ENCODE measurements at places on chromosomes 13 and 19.

- H3K4me1 ChIP-seq, result no peaks in the 10 kb centered on the region
- H3K27ac ChIP-seq, result no peak overlapping the region
- H3K4me3 ChIP-seq, result no peak overlapping the region
- no peaks in the 10 kb centered on the region for H3K27me3 ChIP-seq
- DNase-seq, result no peak
- no peaks in the 10 kb centered on the region for H3K36me3 ChIP-seq
Measured at GRCh38 chr13:53079691-53080090, 51.1 kb downstream of the OLFM4 start.

- H3K27me3 ChIP-seq, result no peaks in the 10 kb centered on the region
- H3K4me3 ChIP-seq, result no peak overlapping the region
- no peaks in the 10 kb centered on the region for H3K4me1 ChIP-seq
- H3K36me3 ChIP-seq, result no peaks in the 10 kb centered on the region
- H3K27ac ChIP-seq, result no peak overlapping the region
Measured at GRCh38 chr13:38743466-38743865, 56.6 kb downstream of the FREM2 start.

GRCh38 chr19:52585604-52586003 lies 15.5 kb downstream of the ZNF701 start:
- H3K4me1 ChIP-seq, result no peaks in the 10 kb centered on the region
- H3K27ac ChIP-seq, result no peak overlapping the region
- no peak overlapping the region for H3K4me3 ChIP-seq
- peaks cover 50% of the 10 kb centered on the region for H3K36me3 ChIP-seq
- H3K27me3 ChIP-seq, result no peaks in the 10 kb centered on the region

DNA sequence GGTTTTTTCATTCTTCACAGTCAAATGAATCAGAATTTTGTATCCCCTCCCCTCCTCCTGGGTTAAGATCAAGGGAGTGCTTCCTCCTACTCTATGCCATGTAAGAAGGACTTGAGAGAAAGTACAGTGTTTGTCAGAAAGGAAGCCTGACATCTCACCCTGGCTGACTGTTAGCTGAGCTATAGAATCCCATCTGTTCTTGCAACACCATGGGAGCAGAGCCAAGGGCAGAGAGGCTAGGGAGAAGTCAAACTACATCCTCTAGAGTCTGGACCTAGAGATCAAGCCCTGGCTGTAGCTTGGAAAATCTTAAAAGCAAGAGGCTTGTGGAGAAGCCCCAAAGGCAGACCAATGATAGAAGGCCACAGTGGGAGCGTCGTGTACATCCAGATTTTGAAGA lies 145.9 kb downstream of the OLFM4 start:
- no peaks in the 10 kb centered on the region for H3K4me1 ChIP-seq
- H3K4me3 ChIP-seq, result no peak overlapping the region
- H3K36me3 ChIP-seq, result no peaks in the 10 kb centered on the region
- H3K27me3 ChIP-seq, result no peaks in the 10 kb centered on the region
- H3K27ac ChIP-seq, result no peak overlapping the region

- H3K27me3 ChIP-seq, result no peaks in the 10 kb centered on the region
- H3K36me3 ChIP-seq, result no peaks in the 10 kb centered on the region
- H3K4me1 ChIP-seq, result peaks cover 67% of the 10 kb centered on the region
- DNase-seq, result peak; percentile 39
- H3K4me3 ChIP-seq, result peak overlapping the region; percentile 99
Measured at GRCh38 chr19:46719629-46720502, 3.0 kb upstream of the PRKD2 start.
